ENCODE measurements at places on chromosomes 2 and 18. TPM values are rescaled to one million over a fixed set of nuclear protein-coding genes. Genes with fewer than 3 reads are reported as not detected.

The ARL4C gene
- total RNA-seq, result 29.5 TPM

The ACMSD gene
- not detected for total RNA-seq

The ZFP36L2 gene
- 39.8 TPM for total RNA-seq

The CRACDL gene
- total RNA-seq, result 0.37 TPM

The C18orf54 gene
- total RNA-seq, result 27.9 TPM

The DSG2 gene
- total RNA-seq, result 18.4 TPM

The GPC1 gene
- 88.6 TPM for total RNA-seq

The EPB41L5 gene
- total RNA-seq, result 41.1 TPM

The TMEM214 gene
- total RNA-seq, result 55.2 TPM

The REG1B gene
- total RNA-seq, result not detected

The SCN7A gene
- 0.39 TPM for total RNA-seq

The DIPK1C gene
- total RNA-seq, result not detected

- no peak for DNase-seq
These were observed 735 bp downstream of the NRP2 start for GRCh38 chr2:205682971-205683501.

DNA sequence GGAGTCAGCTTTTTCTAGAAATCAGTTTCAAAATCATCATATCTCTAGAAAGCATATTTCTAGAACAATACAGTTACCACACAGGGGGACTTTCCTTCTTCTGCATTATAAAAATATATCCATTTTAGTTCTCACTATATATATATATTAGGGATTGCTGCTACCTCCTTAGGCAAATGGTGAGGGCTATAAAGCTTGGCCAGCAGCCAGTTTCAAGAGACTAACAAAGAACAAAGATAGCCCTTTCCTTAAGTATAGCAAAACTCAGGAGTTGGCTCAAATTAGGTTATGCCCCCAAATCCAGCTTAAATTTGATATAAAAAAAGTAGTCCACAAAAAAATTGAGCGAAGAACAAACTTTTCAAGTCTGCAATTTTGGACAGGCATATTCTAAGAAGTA, 70.0 kb downstream of the EIF2AK3 start:
- DNase-seq, result no peak

GRCh38 chr2:48779019-48779716, 23.6 kb upstream of the LHCGR start:
- no peak for DNase-seq

DNA sequence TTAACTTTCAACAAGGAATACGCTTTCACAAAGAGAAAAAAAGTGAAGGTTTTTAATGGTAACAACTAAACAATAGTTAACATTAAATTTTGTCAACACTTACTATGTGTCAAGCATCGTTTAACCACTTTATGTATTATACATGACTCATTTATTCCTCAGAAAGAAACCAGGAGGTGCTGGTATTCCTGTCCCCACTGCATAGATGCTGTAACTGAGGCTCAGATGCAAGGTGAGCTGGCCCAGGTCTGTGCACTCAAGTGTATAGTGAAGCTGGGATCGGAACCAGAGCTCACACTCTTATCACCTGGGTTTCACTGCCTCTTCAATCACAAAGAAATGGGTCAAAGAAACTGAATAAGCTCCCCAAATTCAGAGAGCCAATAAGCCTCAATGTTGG, 16.5 kb downstream of the FBXO15 start:
- no peak for DNase-seq

- DNase-seq, result no peak
These were observed 3.4 kb downstream of the CYP26B1 start for GRCh38 chr2:72144274-72144631.

- no peak for DNase-seq
These were observed 107.3 kb downstream of the CABYR start for GRCh38 chr18:24246143-24246542.

GRCh38 chr2:6916736-6917070, 509 bp upstream of the RNF144A start:
- DNase-seq, result no peak

DNA sequence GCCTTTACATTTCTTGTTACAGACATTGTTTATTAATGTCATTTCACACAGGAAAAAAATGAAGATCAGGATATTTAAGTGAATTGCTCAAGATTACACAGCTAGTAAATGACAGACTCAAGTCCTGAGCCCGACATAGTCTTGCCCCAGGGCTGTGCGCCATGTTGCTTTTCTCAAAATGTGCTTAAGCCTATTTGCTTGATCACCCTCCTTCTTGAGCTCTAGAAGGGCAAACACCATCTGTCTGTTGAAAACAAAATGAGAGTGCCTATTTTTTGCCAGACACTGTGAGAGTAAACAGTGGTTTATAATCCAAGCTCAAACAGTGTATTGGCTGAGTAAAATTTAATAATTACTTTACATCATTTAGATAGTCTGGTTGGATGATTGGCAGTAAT, 34.8 kb upstream of the HNMT start:
- no peak for DNase-seq

GRCh38 chr2:11753886-11754699, 7.7 kb downstream of the LPIN1 start:
- DNase-seq, result no peak

DNA sequence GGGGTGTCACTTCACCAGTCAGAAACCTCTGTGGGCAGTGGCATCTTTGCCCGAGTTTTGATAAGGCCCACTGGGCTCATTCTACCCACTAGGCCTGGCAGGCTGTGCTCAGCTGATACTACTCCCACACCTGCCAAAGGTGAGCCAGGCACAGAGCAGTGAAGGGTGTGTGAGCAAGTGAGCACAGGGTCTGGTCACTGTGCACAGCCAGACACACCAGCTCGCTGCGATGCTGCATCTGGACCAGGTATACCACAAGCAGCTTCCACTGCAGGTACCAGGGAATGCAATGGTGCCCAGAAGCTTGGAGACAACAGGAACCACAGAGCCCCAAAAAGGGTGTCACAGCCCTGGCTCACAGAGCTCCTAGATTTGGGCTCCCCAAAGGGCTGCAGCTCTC, 40.6 kb upstream of the CBLN2 start:
- no peak for DNase-seq

DNA sequence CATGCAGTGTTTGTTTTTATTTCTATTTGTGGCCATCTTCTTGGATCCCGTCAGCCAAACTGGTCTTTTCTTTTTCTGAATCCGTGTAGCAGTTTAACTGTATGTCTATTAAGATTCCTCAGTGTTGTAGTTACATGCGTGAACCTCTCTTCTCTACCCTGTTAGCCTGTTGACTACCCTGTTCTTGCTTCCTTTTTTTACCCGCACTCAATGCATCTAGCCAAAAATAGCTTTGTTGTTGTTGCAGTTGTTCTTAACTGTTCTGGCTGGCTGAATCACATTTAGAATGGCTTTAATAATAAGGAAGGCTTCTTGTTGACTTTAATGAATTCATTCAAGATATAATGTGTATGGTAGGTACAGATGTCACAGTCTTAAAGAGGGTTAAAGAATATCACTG, 137.1 kb downstream of the LCLAT1 start:
- no peak for DNase-seq

DNA sequence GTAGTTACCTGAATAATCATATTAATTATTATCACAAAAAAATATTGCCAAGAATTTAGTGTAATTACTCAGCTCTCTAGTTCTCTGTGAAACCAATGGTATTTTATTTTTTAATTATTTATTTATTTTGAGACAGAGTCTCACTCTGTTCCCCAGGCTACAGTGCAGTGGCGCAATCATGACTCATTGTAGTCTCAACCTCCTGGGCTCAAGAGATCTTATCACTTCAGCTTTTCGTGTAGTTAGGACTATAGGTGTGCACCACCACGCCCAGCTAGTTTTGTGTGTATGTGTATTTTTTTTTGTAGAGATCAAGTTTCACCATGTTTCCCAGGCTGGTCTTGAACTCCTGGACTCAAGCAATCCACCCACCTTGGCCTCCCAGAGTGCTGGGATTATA, 440.4 kb upstream of the CDH20 start:
- no peak for DNase-seq

- no peak for DNase-seq
These were observed 422.0 kb downstream of the CBLN2 start for GRCh38 chr18:72122103-72122502.

DNA sequence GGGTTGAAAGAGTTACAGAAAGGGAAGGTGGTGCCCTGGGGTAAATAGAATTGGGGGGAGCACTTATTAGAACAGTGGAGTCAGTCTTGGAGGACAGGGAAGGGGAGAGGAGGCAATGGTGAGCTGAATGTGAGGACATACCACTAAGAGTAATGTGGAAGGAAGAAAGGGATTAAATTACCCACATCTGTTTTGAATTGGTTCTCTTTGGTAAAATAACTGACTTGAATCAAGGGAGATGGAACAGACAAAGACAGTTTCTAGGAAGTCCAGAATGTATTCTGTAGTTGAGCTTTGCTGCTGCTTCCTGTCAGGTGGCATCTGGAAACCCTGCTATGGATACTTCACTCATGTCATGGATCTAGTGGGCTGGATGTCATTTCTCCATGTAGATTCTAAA, 6.7 kb downstream of the SETBP1 start:
- no peak for DNase-seq

DNA sequence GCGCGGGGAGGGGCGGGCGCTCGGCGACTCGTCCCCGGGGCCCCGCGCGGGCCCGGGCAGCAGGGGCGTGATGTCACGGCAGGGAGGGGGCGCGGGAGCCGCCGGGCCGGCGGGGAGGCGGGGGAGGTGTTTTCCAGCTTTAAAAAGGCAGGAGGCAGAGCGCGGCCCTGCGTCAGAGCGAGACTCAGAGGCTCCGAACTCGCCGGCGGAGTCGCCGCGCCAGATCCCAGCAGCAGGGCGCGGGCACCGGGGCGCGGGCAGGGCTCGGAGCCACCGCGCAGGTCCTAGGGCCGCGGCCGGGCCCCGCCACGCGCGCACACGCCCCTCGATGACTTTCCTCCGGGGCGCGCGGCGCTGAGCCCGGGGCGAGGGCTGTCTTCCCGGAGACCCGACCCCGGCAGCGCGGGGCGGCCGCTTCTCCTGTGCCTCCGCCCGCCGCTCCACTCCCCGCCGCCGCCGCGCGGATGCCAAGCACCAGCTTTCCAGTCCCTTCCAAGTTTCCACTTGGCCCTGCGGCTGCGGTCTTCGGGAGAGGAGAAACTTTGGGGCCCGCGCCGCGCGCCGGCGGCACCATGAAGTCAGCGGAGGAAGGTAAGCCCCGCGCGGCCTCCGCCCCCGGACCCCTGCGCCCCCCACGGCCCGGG, at the start of gene NFATC1:
TSS of gene NFATC1 (plus strand) at position 170 of the 644 bp plus-strand sequence. CDS start at position 465, 295 bp downstream.
- DNase-seq, result peak; percentile 55

DNA sequence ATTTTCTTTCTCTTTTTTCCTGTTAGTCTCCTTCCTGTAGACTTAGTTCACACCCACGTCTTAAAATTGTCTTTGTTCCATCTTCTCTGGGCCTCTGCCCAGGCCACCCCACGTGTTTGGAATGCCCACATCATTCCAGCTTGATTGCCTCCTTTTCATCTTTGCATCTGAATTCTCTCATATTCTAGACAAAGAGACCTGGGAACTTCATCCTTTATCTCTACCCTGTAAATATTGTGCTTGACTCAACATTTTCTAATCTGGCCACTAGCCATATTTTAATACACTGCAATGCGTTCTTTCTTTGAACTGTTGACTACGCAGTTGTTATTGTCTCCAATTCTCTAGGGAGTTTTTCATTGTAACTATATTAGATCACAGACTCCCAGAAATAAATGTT, 187.5 kb upstream of the NRXN1 start:
- DNase-seq, result no peak

GRCh38 chr2:59568461-59568860, 985.0 kb downstream of the BCL11A start:
- DNase-seq, result no peak

DNA sequence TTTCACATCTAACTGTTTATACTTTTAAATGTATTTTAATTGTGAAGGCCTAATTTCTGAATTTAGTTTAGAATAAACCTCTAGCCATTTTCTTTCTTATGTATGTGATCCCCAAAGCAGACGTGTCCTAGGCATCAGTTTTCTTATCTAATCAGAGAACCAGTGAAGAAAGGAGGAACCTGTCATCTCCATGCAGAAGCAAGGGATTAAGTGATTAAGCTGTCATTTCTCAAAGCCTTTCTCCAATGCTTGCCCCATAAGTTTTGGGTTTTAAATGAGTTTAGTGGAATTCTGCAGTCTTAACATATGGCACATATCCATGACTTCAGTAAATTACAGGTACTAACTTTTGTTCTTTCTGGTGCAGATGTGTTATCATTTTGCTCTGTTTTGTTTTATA, 190.4 kb downstream of the PLCL1 start:
- DNase-seq, result no peak

- no peak for DNase-seq
These were observed 193.3 kb downstream of the RNF152 start for GRCh38 chr18:61699397-61700110.

DNA sequence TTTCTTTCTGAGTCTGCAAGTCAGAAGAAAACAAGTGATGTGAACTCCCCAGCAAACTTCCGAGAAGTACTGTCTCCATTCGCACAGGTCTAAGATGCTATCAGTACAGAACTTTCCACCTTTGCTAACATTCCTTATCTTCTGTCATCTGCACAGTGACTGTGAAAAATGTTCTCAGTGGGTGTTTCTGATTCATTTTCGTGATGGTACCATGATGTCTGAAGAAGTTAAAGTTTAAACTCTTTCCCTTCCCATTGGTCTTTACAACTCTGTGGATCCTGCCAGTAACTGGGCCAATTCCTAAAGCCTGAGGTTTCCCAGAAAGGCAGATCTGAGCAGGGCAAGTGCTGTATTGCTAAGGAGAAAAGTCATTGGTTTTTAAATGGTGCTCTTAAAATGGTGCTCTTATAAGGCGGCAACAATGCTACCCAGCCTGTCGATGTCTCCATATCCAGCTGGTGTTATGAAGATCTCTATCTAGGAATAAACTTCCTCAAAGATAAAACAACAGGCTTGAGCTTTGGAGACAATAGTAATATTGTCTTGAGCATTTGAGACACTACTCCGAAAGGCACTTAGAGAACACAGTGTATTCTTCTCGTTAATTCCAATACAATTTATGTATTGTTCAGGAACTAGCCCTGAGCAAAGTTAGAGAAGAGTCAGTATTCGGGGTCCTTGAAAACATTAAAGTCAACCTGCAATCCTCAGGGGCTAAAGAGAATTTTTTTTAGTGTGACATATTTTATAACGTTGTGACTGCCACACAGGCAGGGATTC, 232.3 kb downstream of the OSR1 start:
- no peak for DNase-seq

GRCh38 chr2:202844656-202845055, 26.9 kb downstream of the ICA1L start:
- DNase-seq, result no peak

DNA sequence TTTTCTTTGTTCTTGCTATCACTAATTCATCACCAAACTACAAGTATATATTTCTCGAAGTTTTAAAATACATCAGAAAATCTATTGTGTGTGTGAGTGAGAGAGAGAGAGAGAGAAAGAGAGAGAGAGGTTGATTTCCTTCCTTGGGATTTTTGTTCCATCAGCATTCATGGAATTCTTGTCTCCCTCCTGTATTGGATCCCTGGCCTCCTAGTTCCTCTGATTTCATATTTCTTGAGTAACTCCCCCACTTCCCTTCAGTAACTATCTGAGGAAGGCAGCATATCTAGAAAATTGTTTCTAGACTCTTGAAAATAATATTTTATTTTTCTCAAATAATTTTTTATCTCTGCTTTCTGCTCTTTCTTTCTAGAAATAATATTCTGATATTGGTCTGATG, 13.3 kb upstream of the ACTR2 start:
- DNase-seq, result no peak
